Activated CD4-positive, alpha-beta T cell treated with anti-CD3 and anti-CD28 coated beads for 48 hours (primary cell): ENCODE measurements at places on chromosomes 12 and 14.
A peak's percentile ranks its signal among the peaks of the same experiment; 100 is the strongest.

GRCh38 chr12:72605975-72606374, 333.8 kb downstream of the TRHDE start:
- no peak for DNase-seq

DNA sequence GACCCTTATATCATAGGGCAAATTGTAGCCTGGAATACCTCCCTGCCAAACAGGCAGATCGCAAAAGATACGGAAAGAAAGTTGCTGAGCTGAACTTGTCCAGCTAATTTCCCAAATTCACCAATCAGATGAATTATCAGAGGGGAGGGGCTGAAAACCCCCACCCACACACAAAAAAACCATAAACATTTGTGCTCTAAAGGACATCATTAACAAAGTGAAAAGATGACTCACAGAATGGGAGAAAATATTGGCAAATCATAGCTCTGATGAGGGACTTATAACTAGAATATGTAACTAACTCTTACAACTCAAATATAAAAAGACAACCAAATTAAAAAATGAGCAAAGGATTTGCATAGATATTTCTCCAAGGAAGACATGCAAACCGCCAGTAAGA, 36.3 kb downstream of the PTHLH start:
- no peak for DNase-seq

- DNase-seq, result no peak
These were observed 293.9 kb downstream of the RAD51B start for GRCh38 chr14:68113343-68113930.

DNA sequence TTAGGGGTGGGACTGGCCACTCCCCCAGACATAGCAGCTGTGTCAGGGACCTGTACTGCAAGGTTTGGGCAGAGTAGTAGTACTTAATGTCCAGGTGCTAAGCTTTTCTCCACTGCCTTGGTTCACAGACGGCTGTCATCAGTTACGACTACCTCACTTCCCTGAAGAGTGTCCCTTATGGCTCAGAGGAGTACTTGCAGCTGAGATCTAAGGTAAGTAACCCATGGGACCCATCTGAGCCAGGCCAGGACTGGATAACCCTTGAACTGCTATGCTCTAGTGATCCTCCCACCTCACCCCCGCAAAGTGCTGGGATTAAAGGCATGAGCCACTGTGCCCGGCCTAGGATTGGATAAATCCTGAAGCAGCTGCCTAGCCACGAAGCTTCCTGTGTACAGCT, 22.4 kb downstream of the ADCK1 start:
- no peak for DNase-seq

DNA sequence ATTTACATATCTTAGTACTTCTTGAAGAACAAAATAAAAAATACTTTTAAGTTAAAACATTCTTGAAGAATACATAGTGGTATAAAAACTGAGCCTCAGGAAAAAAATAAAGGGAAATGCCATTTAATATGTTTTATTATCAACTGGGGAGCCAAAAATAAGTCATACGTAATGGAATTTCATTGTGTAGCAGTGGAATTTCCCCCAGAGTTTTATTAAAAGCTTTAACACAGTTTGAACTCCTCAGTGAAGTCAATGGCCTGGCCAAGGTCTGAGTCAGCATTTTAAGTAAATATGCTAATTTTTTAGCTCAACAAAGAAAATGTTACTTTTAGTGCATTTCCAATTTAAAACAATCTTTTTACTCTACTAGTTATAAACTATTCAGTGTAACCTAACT, 350.1 kb upstream of the ATP2B1 start:
- no peak for DNase-seq

GRCh38 chr12:19959353-19959752, 409.0 kb upstream of the PDE3A start:
- DNase-seq, result no peak

DNA sequence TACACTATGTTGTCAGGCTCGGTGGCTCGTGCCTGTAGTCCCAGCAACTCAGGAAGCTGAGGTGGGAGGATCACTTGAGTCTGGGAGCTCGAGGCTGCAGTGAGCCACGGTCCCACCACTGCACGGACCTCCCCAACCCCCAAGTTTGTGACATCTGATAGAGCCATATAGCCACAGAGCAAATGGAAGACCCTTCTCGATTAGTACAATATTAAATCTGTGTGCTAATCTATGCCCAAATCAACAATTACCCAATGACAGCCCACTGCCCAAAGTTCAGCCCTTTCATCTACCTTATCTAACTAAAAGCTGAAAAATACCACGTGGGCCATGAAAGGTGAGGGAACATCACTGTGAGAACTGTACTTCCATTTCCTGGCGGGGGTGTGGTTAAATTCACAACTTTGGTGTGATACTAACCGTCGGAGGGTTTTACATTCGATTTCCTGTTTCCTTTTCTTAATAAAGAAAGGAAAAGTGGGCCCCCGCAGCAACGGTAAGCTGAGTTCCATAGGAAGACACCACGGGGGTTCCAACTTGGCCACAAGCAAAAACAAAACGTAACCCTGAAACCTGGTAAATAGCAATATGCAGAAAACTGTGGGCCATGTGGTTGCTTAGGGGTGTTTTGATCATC, 31.2 kb upstream of the FOS start:
- peak; percentile 81 for DNase-seq

DNA sequence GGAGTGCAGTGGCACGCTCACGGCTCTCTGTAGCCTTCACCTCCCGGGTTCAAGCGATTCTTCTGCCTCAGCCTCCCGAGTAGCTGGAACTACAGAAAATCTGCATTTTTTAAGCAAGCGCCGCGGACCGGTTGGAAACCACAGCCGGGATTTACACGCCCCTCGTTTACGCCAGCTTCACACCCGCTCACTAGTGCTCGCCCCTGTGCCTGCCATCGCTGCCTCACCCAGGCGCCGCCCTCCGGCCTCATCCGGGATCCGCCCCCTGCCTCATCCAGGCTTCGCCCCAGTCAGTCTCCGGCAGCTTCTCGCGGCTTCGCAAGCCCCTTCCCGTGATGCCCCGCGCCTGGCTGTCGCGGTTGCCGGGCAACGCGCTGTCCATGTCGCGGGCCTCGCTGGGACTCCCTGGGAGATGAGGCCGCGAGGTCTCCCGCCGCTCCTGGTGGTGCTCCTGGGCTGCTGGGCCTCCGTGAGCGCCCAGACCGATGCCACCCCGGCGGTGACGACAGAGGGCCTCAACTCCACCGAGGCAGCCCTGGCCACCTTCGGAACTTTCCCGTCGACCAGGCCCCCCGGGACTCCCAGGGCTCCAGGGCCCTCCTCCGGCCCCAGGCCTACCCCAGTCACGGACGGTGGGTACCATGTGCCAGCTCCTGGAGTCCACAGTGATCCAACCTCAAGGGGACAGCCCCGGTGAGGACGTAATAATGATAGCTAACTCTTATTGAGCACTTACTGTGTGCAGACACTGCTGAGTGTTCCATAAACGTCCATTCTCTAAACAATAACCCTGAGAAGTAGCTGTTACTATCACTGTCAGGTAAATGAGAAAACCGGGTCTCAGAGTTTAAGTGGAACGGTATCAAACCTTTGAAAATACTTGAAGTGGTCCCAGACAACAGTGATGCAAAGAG, at the start of gene TCTN1:
Gene TCTN1 (plus strand): TSS at position 359 of the 914 bp plus-strand sequence. CDS start 54 bp downstream, at position 413.
- peak; percentile 99 for DNase-seq

- no peak for DNase-seq
These were observed 37.8 kb downstream of the PROX2 start for GRCh38 chr14:74838166-74838565.

DNA sequence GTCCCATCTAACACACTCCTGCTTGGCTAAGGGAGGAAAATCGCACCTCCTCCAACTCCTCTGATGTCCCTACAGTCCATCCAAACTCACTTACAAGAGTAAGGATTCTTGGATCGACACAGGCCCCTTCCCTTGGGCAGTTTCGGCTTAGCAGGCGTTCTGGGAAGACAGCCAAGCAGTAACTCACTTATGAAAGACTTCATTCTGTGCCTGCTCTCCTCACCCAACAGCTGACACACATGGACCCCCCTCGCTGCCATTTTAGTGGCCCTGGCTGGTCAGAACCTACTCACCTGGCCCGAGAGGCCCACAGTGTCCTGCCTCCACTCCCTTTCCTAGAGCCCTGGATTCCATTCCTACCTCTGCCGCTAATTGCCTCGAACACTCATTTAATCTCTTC, 52.3 kb upstream of the BCL2L14 start:
- no peak for DNase-seq

DNA sequence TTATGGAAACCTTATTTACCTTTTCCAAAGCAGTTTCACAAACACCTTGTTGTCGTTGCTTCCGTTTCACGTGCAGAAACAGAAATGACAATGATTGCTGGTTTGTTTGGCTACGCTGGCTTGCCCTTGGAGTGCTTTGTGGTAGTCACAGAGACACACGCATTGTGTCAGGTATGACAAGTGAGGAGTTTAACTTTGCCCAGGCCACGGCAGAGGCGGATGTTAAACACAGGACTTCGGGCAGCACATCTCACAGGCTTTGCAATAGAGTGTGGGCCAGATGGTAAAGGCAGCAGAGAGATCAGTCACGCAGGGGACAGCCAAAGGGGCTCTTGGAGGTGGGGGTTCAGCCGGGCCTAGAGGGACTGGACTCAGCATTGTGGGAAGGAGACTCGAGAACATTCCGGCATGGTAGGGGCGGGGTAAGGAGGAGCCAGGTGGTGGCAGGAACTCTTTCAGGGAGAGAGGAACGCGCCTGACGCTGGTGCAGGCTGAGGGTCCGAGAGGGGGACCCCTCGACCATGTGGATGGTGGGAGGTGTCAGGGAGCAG, 59.8 kb upstream of the KCNA1 start:
- no peak for DNase-seq

GRCh38 chr14:49984424-49984823, 91.5 kb downstream of the ARF6 start:
- peak; percentile 35 for DNase-seq

- no peak for DNase-seq
These were observed 158.9 kb downstream of the SLC15A5 start for GRCh38 chr12:16118586-16118985.

- DNase-seq, result no peak
These were observed 29.4 kb downstream of the C12orf75 start for GRCh38 chr12:105359856-105360255.

DNA sequence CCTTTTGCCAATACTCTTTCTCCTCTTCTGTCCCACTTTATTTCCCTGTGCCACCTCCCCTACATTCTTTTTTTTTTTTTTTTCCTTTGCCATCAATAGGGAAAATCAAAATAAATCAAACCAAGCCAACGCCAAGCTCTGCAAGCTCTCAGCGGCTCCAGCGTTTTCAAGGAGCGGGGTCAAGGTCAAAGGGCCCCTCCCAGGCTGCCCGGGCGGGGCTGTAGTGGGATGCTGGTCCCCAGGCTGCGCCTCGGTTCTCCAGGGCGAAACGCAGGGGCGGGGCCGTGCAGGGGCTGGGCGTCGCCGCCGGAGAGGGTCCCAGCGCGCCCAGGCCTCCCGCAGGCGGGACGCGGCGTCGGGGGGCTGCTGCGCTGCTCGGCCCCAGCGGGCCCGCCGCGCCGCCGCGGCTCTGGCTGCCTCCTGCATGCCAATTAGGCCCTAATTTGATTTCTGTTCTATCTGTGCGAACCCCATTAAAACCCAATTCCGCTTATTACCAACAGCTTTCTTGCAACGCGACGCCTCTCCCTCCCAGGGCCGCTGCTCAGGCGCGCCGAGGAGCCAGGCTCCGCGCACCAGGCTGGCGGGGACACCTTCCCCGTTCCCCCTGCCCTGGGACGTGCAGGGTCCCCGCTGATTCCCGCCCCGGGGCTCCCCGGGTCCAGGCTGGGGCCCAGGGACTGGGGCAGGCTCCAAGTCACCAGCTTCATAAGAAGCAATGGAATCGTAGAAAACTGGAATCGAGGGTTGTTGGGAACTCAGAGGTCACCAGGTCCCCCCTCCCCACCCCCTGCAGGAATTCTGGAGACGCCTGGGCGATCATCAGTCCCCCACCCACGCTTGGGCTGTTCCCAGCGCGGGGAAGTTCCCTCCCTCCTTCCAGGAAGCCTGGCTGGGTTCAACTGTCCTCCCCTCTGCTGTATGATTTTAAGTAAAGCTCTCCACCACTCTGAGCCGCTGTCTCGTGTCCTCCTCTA, 50.7 kb upstream of the MAP1LC3B2 start:
- DNase-seq, result peak; percentile 37

DNA sequence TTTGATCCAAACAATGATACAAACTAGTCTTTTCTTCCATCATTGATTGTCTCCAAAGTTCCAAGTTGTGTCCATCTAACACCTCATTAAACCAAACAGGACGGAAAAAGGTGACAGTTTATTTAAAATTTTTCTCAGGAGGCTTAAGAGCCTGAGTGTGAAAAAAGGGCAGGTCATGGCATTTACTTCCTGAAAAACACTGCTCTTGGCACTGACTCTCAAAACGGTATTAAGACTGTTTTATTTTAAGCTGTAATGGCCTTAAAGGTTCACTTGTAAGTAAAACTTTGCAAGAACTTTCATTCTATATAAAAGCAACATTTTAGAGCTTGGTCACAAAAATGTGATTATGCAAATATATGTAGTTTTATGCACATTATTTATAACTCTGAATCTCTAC, 222.5 kb downstream of the SLC2A13 start:
- no peak for DNase-seq
